RCC 7860 (cell line): ENCODE measurements at places on chromosomes 1 and 21.
A peak's percentile ranks its signal among the peaks of the same experiment; 100 is the strongest.

DNA sequence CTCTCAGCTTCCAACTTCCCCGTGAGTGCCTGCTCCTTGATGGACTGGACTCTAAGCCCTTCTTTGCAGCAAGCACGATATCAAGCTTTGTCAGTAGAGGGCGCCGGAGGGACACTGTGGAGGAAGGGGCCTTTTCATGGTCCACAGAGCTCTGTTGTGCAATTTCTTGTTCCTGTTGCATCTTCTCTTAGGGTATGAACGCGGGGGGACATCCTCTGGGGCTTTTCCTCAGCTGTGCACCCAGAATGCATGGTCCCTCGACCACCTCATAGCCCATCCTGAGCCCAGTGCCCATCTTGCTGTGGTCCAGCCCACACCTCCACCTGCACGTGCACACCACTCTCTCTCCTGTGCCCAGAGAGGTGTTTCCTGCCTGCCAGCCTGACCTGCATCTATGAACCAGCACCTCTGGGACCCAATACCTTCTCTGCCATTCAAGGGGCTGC lies 556.8 kb downstream of the PTPRU start:
- DNase-seq, result peak; percentile 56

DNA sequence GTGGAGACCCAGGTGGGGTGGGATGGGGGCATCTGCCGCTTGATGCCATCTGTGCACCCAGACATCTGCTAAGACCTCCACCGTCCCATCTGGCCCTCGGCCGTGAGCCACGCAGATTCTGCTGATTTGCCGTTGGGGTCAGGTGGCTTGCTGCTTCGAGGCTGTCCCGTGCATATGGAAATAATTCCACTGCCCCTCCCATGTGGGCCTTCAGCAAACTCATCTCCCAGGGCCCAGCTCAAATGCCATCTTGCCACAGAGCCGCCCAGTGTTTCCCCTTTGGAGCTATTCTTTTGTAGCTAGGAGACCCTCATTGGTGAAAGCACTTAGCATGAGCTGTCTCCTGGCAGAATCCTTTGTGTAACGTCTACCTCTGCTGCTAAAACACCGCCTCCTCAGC lies 99.8 kb downstream of the KAZN start:
- no peak for DNase-seq

DNA sequence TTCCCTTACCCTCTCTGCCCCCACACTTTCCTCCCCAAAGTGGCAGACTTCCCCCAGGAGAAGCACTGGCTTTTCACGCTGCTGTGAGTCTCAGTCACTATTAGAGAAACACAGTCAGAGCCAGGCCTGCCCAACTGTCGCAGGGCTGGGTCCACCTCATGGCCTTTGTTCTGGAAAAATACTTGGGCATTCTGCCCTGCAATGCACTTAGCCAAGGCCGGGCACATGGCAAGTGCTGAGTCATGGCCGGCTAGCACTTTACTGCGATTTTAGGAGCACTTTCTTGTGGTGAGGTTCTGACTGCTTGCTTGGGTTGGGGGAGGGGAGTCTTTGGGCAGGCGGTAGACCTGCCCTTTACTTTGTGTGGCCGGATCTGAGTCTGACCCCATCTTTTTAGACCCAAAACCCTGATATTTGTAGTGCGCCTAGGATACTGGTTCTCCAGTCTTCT lies 7.7 kb downstream of the EPHX1 start:
- peak; percentile 93 for DNase-seq

DNA sequence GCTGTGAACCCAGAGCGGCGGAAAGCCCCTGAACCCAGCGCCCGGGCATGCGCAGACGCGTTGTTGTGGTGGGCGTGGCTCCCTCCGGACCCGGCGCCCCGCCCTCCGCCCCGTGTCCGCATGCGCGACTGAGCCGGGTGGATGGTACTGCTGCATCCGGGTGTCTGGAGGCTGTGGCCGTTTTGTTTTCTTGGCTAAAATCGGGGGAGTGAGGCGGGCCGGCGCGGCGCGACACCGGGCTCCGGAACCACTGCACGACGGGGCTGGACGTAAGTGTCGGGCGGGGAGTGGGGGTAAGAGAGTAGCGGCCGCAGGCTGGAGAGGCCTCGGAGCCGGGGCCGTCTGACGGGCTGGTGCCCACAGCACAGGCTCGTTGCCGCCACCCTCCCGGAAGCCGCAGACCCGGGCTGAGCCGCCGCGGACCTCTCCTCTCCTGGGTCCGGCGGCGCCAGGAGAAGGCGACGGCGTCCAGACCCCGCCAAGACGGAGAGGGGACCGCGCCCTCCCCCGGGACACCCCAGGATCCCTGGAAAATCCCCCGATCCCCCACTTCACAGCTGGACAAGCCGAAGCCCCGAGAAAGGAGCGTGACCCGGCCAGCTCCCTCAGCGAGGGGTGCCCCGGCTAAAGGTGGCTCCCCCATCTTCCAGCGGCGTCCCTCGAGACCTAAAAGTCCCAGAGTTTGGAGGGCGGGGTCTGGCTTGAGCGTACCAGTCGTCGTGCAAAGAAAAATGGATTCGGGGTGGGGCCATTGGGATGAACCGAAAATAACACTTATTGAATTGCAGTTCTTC lies at the start of gene TMEM50A:
Gene TMEM50A, plus strand, starts transcription at position 147 of the 794 bp plus-strand sequence. CDS start 2,153 bp downstream, outside the sequence.
- DNase-seq, result peak; percentile 81

- DNase-seq, result no peak
Observed at GRCh38 chr1:231734417-231734816, 107.8 kb downstream of the DISC1 start.

- DNase-seq, result peak; percentile 99
Observed at GRCh38 chr1:153566414-153567371, 1.0 kb upstream of the S100A2 start.

GRCh38 chr1:117059678-117060440 lies at the start of gene TTF2:
Gene TTF2 (plus strand): TSS chr1:117060326. CDS start chr1:117060347, 21 bp downstream.
- DNase-seq, result peak; percentile 99
